ENCODE measurements at places on chromosomes 12 and 14.

GRCh38 chr14:30610787-30611343 lies 11.3 kb upstream of the SCFD1 start:
- DNase-seq: no peak

GRCh38 chr12:72025524-72025923 lies 86.9 kb downstream of the TPH2 start:
- DNase-seq: no peak

- no peak for DNase-seq
Observed at GRCh38 chr14:95121911-95122620, 35.3 kb downstream of the DICER1 start.

DNA sequence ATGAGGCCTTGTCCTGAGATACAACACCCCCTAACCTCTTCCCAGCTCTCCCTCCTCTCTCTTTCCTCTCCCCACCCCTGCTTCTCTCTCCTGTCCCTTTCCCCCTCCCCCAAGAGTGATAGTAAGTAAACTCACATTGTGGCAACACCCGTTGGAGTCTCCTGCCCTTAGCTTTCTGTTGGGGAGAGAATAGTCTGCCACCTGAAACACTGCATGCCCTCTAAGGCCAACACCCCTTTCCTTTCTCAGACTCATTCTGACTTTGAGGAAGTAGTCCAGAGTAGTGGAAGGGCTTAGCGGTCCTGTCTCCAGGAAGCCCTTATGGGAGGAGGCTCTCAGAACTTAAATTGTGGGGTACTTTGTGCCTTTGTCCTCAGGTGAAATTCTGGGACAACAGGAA lies 95.2 kb downstream of the PRKCH start:
- DNase-seq: no peak

DNA sequence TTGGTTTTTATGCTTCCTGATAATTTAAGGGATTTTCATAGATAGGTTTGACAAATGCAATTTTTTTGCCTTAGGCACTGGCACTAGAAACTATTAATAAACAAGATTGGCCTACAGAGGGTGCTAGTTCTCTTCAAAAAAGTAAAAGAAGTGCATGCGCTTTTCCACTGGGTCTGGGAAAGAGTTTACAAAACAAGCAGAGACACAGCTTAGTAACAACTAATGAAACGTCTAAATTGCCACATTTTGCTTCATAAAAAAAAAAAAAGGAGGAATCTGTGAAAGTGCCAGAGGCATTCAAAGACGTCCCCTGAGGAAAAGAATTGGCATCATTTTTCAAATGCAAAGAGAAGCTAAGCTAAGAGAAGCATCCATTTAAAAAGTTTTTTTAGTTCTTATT lies 58.3 kb upstream of the EEA1 start:
- peak; percentile 59 for DNase-seq

GRCh38 chr12:57001448-57001906 lies 4.9 kb downstream of the ZBTB39 start:
- peak; percentile 78 for DNase-seq

DNA sequence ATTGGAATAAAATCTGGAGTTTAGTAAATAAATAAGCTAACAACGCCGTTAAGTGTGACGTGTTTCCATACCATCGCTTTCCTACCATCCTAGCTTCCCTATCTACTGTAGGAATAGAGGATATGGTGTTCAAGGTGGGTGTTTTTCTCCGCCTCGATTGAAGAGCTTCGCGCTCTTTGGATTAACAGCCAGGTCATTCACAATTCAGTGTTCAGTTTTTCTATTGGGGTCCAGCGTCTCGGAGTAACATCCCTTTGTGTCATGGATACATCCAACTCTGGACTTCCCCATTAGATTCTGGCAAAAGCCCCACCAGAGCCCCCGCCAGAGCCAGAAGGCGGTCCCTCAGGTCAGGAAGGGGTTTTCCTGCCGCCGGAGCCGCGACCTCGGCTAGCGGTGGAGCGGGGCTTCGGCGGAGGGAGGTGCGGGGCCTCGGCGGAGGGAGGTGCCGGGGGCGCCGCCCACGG lies 1.2 kb upstream of the SRGAP1 start:
- DNase-seq: no peak

DNA sequence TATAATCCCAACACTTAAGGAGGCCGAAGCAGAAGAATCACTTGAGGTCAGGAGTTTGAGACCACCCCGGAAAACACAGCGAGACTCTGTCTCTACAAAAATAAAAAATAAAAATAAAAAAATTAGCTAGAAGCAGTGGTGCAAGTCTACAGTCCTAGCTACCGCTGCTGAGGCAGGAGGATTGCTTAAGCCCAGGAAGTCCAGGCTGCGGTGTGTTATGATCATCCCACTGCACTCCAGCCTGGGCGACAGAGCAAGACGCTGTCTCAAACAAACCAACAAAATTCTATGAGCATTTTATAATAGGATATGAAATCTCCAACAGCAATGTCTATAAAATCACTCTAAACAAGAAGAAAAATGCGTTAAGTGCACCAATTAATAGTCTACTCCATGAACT lies 75.3 kb downstream of the PPP1R12A start:
- DNase-seq: no peak
